ENCODE measurements at places on chromosomes 2 and 18.

DNA sequence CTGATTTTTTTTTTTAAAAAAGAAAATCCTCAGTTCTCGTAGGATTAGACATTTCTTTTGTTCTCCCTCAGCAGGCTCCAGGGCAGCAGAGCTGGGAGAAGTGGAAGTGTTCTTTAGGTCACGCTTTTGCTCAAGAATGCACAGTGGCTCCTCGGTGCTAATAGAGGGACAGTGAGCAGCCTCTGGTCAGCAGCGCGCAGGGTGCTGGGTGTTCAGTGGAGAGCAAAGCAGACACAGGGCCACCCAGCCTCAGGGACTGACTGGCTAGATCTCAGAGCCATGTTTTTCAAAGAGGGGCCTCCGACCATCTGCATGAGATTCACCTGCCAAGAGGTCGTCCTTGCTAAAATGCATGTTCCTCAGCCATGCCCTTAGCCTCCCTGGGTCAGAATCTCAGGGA is 218.8 kb downstream of the HAUS1 start:
- DNase-seq: no peak

GRCh38 chr2:36785179-36785795 is 88.8 kb downstream of the VIT start:
- DNase-seq: peak; percentile 61

- no peak for DNase-seq
These were observed 68.5 kb downstream of the CTIF start for GRCh38 chr18:48607056-48607984.

DNA sequence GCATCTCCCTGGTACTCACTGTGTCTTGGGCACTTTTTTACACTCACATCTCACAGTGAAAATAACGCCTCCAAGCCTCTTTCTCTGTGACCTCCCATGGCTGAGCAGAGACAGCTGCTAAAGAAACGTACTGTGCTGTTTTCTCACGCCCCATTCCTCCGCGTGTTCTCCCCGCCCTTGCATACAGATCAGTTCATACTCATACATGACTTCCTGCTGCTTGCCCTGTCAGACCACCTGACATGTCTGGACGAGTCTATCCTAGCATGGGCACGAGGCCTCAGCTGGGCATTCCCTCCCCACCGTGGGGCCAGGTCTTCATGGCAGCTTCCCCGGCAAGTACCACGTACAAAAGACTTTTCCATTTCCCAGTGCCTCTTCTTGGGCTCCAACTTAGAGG is 21.2 kb upstream of the IL1A start:
- DNase-seq: no peak

GRCh38 chr2:201483342-201483741 is 31.8 kb downstream of the STRADB start:
- DNase-seq: no peak

GRCh38 chr2:174438146-174438886 is 42.8 kb downstream of the SCRN3 start:
- no peak for DNase-seq

DNA sequence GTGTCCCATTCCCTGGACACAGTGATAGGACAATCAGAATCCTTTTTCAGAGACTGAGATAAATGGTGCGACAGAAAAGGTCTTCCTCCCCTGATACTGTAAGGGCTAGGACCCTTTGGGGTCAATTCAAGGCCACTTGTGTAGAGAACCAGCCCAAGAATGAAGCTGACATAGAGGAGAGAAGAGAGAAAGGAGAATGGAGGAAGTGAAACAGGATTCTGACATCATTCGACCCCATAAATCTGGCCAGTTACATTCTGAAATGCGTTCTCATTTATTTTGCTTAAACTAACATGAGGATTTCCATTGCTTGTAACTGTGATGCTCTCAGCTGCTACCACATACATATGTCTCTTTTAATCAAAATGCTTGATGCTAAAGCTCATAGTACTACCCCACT is 148.1 kb downstream of the TMEM163 start:
- DNase-seq: no peak

DNA sequence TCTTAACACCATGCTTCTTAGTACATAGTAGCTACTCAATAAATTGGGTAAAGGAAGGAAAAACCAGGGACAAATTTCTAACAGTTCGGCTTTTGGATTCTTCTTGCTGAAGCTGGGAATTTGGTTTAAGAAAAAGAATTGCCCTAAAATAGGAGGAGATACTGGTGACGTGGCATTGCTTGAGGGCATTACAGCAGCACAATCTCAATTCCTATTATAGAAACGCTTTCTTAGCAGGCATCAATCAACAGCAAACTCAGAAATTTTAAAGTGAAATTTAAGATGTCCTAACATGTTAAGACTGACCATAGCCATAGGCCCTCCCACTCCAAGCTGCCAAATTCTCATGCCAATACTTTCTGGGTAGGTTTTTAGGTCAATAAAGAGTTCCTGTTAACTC is 169.5 kb downstream of the SRBD1 start:
- DNase-seq: no peak

- no peak for DNase-seq
These were observed 42.2 kb downstream of the RAB10 start for GRCh38 chr2:26076001-26076587.

GRCh38 chr2:108920-109809 is 62.9 kb upstream of the FAM110C start:
- no peak for DNase-seq

GRCh38 chr2:154825358-154825757 is 126.9 kb downstream of the KCNJ3 start:
- no peak for DNase-seq

GRCh38 chr18:25737710-25738311 is 352.6 kb downstream of the SS18 start:
- no peak for DNase-seq

GRCh38 chr2:12676771-12677170 is 40.0 kb upstream of the TRIB2 start:
- DNase-seq: no peak

- no peak for DNase-seq
These were observed 980.1 kb upstream of the POU3F3 start for GRCh38 chr2:103873716-103874351.

- DNase-seq: no peak
These were observed 1517.5 kb upstream of the ZEB2 start for GRCh38 chr2:146037334-146037870.

GRCh38 chr2:12918835-12919445 is 202.2 kb downstream of the TRIB2 start:
- DNase-seq: no peak

GRCh38 chr18:33666915-33667314 is 88.9 kb downstream of the ASXL3 start:
- DNase-seq: no peak

DNA sequence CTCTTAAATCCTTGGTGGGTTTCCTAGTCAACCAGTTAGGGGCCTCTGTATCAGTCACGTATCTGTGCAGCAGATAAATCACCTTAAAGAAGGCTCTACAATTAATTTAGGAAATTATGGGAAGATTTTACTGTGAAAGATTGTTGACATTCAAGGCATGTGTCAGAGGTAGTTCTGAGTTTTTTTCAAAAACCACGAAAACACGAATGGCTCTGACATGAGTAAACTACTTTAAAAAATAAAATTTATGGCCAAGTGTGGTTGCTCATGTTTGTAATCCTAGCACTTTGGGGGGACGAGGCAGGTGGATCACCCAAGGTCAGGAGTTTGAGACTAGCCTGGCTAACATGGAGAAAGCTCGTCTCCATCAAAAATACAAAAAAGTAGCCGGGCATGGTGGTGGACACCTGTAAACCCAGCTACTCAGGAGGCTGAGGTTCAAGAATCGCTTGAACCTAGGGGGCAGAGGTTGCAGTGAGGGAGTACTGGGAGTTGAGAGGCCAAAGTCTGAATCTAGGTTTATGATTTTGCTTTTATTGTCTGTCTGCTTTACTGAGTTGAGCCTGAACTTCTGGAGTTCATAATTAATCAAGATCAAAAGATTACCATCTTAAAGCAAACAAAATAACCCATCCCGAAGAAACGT is 77.1 kb downstream of the SPRED2 start:
- no peak for DNase-seq

- no peak for DNase-seq
These were observed 20.8 kb upstream of the MGAT5 start for GRCh38 chr2:134232868-134233727.

DNA sequence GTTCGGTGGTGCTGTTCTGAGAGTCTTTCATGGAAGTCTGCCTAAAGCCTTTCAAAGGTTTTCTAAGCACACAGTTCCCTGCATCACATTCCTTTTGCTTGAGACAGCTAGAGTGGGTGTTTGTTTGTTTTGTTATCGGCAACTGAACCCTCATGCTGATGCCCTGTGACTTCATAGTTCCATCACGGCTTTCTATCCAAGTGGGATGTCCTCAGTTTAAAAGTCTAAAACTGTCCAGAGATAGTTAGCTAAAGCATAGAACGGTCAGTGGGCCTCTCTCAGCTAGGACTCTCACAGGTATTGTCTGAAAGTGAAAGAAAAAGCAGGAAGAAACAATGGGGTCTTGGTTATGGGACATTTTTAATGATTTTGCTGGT is 337.3 kb downstream of the OSR1 start:
- no peak for DNase-seq

GRCh38 chr2:62460175-62460574 is 45.8 kb downstream of the TMEM17 start:
- no peak for DNase-seq

- no peak for DNase-seq
These were observed 154.3 kb downstream of the EIPR1 start for GRCh38 chr2:3223080-3223923.

GRCh38 chr2:223991611-223992010 is 34.3 kb downstream of the MRPL44 start:
- DNase-seq: no peak

GRCh38 chr2:201618744-201619662 is 24.3 kb downstream of the TMEM237 start:
- DNase-seq: no peak

DNA sequence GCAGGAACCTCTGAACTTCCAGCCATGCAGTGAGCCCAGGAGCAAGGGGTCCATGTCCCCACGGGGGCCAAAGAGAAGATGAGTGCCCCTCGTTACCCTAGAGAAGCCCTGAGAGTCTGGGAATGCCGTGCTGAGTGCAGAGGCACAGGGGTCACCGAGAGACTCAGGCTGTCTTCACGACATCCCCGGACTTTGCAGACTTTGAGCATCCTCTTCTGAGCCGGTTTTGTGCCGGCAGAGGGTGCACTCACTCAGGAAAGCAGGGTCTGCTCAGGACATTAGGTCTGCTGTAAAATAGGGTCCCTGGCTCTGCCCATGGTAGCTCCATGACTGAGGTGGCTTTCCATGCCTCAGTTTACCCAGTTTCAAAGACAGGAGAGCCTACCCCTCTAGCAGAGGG is 71.0 kb downstream of the GALNT14 start:
- DNase-seq: no peak

- no peak for DNase-seq
These were observed 142.1 kb downstream of the ASXL3 start for GRCh38 chr18:33720133-33720532.

- no peak for DNase-seq
These were observed 10.3 kb downstream of the DNAH6 start for GRCh38 chr2:84526562-84526961.

- DNase-seq: no peak
These were observed 134.9 kb downstream of the FAM161A start for GRCh38 chr2:61718965-61719364.

- no peak for DNase-seq
These were observed 111.6 kb upstream of the PIEZO2 start for GRCh38 chr18:11260961-11261461.

DNA sequence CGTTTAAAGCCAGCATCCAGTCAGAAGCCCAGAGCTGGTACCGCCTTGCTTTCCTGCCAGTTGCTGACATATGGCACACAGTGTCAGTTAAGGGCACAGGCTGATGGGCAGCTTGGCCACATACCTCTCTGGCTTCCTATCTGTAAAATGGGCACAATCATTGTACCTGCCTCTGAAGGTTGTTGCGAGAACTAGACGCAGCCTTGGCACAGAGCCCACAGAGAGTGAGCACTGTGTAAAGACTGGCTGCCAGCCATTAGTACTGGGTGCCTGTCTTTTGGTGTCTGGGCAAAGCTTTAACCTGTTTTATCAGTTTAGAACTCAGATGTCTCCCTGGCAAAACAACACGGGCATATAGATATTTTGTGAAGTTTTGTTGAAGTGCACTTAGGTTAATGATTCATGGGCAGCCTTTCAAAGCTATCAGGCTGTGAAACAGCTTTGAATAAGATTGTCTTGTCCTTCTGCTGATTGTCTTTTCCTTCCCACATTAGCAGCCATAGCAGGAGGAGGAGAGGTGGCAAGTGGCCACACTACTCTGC is 269.5 kb downstream of the NEDD4L start:
- no peak for DNase-seq

DNA sequence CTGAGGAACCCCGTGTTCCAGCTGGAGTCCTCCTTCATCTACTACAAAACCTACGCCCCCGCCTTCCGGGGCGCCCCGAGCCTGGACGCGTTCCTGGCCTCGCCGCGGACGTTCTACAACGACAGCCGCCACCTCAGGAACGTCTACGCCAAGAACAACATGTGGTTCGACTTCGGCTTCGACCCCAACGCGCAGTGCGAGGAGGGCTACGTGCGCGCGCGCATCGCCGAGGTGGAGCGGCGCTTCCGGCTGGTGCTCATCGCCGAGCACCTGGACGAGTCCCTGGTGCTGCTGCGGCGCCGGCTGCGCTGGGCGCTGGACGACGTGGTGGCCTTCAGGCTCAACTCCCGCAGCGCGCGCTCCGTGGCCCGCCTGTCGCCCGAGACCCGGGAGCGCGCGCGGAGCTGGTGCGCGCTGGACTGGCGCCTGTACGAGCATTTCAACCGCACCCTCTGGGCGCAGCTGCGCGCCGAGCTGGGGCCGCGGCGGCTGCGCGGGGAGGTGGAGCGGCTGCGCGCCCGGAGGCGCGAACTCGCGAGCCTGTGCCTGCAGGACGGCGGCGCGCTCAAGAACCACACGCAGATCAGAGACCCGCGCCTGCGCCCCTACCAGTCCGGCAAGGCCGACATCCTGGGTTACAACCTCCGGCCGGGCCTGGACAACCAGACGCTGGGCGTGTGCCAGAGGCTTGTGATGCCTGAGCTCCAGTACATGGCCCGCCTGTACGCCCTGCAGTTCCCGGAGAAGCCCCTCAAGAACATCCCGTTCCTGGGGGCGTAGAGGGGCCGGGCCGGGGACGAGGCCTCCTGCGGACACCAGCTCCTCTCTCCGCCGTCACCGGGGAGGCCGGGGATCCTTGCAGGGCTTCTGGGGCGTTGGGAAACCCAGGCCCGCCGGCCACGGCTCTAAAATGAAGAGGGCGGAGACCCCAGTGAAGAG is 5.3 kb upstream of the NEU4 start:
- DNase-seq: no peak

GRCh38 chr2:114346658-114347057 is 95.8 kb upstream of the DPP10 start:
- DNase-seq: no peak

DNA sequence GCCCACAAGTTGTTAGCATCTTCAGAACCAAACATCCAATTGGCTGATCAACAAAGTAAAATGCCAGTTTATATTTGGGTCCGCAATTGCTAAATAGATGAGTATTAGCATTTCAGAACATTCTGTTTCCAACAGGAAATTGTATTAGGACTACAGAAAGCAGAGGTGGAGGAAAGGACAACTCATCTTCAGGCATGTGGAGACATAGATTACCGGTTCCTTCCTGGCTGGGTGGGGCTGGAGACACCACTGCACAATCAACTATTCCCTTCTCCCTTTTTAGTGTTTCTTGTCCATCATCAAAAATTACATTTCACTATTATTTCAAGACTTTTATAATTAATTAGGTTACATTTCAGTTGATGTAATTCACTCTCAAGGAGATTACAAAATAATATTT is 83.8 kb downstream of the ADAM23 start:
- DNase-seq: no peak

All from right renal pelvis (tissue), 4 donors.